ENCODE measurements at places on chromosomes 16 and 17. TPM values are rescaled to one million over a fixed set of nuclear protein-coding genes. Genes with fewer than 3 reads are reported as not detected.

ASGR2 gene
- 0.21 TPM for total RNA-seq

TMC7 gene
- 5.1 TPM for total RNA-seq

WNT3 gene
- 3.4 TPM for total RNA-seq

CDRT15 gene
- total RNA-seq, result not detected

DNAH2 gene
- total RNA-seq, result 0.13 TPM

MT3 gene
- total RNA-seq, result not detected

ERN2 gene
- not detected for total RNA-seq

C16orf92 gene
- not detected for total RNA-seq

PIRT gene
- not detected for total RNA-seq

COG4 gene
- total RNA-seq, result 45.4 TPM

CPNE2 gene
- total RNA-seq, result 43.4 TPM

RILP gene
- 20.8 TPM for total RNA-seq

RUNDC3A gene
- 3.6 TPM for total RNA-seq

METTL2A gene
- 34.2 TPM for total RNA-seq

Data from Panc1 (cell line).